Stimulated activated CD8-positive, alpha-beta memory T cell treated with anti-CD3 and anti-CD28 coated beads, Interleukin-7, amount 100 ng/mL, for 48 hours (primary cell): ENCODE measurements at places on chromosomes 2 and 18.

GRCh38 chr18:3482258-3482657 is 32.3 kb downstream of the TGIF1 start:
- no peak for DNase-seq

- no peak for DNase-seq
These were observed 35.1 kb downstream of the TMEM18 start for GRCh38 chr2:641872-642815.

DNA sequence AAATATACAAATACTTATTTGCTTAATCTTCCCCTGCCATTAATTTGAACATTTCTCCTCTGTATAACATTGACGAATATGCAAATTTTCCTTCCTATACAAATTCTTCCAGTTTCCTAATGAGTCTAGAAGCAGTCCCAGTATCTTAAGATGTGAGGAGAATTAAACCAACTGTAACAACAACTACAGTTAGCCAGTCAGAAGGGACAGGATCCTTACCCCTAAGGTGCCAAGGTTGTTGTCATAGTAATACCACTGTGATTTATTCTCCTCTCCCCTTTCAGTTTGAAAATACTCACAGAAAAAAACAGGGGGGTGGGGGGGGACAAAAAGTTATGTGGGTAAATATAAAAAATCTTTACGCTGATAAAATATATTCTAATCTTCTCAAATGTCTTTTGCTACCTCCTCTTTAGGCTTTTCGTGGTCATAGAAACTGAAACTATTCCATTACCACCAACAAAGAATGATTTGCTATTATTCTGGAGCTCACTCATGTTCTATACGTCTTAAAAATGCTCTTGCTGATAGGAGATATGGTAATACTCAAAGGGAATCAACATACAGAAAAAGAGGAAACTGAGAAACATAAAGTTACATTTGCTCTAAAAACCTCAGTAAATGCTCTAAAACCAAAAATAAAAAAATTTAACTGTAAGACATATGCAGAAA is 107.6 kb downstream of the MEMO1 start:
- no peak for DNase-seq

GRCh38 chr2:132752421-132753206 is 82.6 kb upstream of the LYPD1 start:
- DNase-seq = no peak

DNA sequence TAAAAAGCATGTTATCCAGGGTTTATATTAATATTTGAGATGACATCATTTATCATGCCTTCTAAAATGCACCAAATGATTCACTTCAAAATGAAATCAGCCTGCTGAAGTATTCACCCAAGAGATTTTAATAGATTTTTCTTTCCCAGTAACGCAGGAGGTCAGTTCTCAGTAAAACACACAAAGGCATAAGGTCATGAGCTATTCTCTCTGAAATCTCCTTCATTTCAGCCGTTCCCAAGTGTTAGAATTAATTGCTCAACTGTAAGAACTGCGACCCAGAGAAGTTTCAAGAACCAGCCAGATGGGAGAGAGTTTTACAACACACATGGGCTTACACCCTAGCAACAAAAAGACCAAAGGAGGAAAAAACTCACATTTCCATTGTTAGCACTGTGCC is 84.2 kb upstream of the PHLPP1 start:
- DNase-seq = no peak

DNA sequence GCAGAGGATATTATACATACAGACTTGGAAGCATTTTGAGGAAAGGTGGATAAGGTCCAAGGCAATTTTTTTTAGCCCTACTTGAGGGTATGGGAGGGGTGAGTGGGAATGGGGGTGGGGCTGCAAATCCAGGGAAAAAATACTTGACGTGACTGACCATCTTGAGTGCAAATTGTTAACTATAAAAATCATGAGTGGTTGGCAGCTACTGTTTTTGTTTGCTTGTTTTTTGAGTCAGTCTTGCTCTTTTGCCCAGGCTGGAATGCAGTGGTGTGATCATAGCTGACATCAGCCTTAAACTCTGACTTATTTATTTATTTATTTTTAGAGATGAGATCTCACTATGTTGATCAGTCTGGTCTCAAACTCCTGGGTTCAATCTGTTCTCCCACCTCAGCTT is 458.8 kb downstream of the PIK3C3 start:
- no peak for DNase-seq

- no peak for DNase-seq
These were observed 23.5 kb downstream of the GPD2 start for GRCh38 chr2:156459720-156460119.

DNA sequence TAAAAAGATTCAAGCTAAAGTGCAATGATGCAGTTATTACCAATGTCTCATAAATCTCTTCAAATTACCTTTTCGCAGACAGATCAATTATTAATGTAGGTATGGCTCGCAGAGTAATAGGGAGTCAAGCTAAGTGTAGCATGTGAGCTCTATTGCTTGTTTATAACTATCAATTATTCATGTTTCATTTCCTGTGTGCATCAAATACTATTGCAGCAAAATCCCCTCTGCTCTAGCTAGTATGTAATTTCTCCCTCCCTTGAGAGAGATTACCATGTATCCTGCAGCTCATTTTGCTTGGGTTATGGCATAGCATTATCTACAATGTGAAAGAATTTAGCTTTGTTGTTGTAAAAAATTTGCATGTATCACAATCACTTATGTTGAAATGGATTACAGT is 65.6 kb upstream of the SCN1A start:
- no peak for DNase-seq

GRCh38 chr2:163185160-163185559 is 346.6 kb upstream of the KCNH7 start:
- no peak for DNase-seq

GRCh38 chr2:149656996-149657395 is 69.4 kb upstream of the MMADHC start:
- no peak for DNase-seq

DNA sequence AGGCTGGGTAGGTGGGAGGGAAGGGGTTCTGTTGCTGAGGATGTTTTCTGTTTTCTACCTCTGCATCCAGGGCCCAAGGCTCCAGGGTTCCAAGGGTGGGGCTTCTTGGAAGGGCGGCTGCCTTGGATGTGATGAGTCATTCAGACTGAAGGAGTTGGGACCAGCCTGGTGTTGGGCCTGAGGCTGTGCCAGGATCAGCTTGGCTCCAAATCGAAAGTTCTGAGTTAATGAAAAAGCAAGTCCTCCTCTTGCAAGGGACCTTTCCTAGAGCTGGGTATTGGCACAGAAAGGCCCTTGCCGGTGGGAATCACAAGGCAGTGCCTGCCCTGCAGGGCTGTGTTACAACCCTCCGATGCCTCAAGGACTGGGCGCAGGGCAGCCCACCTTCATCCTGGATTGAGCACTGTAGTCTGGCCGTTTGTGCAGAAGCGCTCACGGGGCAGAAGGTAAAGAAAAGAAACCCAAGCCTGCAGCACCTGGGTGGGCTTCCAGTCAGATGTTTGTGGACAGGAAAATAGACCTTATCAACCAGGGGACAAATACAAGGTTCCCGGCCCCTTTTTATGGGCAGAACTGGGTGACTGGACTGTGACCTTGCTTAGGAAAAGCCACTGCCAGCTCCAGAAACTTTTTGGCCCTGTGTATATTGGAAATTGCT is 52.5 kb upstream of the MCFD2 start:
- no peak for DNase-seq

- DNase-seq = no peak
These were observed 500.7 kb downstream of the RIT2 start for GRCh38 chr18:42614619-42615293.

- DNase-seq = no peak
These were observed 456 bp downstream of the DOK1 start for GRCh38 chr2:74554820-74555531.

DNA sequence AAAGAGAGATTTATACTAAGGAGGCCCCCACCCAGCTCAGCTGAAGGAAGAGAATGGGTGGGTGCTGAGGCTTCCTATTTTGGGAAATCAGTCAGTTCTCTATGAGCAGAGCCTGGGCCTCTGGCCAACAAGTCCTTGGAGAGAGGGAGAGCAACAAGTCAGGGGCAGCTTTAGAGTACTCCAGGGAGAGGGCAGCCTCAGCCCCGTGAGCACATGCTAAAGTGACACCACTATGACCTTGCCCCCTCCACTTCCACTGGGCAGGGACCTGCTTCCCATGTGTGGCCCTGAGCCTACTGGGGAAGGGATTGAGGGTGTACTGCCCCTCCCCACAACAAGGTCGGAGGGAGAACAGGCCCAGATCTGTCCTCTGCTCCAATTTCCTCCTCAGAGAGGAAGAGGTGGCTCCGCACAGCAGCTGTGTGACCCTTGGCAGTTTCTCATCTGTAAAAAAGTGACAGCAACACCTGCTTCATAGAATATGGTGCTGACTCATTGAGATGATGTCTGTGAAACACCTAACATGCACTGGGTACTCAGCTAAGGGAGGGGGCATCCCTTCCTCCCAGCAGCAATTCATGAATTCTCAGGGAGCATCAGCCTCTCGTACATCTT is 72.9 kb downstream of the CLHC1 start:
- DNase-seq = no peak

GRCh38 chr18:62802523-62802922 is 87.2 kb downstream of the PHLPP1 start:
- no peak for DNase-seq

DNA sequence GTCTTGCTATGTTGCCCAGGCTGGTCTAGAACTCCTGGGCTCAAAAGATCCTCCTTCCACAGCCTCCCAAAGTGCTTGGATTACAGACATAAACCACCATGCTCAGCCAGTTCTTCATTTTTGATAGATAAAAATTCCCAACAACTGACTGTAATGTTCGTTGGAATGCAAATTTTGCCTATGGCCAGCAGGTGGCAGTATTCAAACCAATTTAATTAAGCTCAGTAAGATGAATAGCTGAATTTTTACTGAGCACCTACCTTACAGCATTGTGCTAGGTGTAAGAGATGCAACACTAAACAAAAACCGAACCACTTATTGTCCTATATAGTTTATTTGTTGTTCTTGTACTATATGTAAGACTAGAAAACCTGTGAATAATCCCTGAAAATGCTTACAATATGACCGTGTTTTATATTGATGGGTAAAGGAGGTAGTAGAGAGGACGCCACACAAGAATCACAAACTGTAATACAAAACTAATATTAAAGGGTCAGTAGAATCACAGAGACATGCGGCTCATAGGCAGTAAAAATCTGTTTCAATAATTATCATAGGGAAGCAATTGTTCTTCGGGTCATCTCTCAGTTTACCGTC is 8.2 kb upstream of the TMEM182 start:
- no peak for DNase-seq

DNA sequence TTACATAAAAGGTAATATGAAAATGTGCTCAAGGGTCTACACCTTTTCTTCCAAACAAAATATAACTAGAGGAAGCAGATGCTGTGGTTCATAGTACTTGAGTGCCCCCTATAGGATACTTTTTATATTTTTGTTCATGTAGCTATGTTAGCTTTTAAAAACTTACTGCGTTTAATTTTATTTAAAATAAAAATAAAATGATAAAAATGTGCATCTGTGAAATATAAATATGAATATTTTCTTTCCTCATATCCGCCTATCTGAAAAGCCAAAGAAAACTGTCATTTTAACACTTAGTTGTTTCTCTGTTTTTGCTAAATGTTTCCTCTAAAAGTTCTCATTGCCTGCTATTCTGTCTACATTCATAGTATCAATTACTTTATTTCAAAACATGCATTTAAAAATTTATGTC is 9.6 kb upstream of the LRP1B start:
- no peak for DNase-seq
